ENCODE measurements at places on chromosomes 5 and 9.

- no peak for DNase-seq
These were observed 380.7 kb upstream of the IRX1 start for GRCh38 chr5:3214838-3215374.

GRCh38 chr9:82080265-82080664, 91.7 kb downstream of the SPATA31D1 start:
- DNase-seq: no peak

DNA sequence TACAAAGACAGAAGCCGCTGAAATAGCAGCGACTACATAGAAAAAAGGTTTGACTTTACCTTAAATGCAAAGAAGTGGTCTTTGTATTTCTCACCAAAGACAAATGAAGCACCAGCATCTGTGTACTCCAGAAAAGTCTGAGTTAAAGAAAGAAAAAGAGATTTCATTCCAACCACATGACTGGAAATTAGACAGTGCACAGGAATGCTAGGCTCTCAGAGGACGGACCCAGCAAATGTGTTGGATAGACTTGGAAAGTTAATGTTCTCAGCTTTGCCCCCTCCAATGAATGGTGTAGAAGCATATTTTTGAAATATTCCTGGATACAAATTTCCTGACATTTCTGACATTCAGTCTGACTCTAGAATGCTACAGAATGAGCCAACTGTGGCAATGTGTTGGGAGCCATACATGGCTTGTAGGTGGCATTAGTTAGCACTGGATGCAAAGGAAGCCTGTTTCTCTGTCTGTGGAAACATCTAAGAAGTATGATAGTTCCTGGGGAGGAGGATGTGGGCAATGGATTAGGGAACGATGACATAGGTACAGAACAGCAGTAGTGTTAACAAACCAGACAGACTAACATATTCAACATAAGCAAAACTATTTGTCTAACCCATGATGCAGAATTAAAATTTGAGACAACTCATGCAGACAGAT, 43.3 kb downstream of the SLC28A3 start:
- no peak for DNase-seq

DNA sequence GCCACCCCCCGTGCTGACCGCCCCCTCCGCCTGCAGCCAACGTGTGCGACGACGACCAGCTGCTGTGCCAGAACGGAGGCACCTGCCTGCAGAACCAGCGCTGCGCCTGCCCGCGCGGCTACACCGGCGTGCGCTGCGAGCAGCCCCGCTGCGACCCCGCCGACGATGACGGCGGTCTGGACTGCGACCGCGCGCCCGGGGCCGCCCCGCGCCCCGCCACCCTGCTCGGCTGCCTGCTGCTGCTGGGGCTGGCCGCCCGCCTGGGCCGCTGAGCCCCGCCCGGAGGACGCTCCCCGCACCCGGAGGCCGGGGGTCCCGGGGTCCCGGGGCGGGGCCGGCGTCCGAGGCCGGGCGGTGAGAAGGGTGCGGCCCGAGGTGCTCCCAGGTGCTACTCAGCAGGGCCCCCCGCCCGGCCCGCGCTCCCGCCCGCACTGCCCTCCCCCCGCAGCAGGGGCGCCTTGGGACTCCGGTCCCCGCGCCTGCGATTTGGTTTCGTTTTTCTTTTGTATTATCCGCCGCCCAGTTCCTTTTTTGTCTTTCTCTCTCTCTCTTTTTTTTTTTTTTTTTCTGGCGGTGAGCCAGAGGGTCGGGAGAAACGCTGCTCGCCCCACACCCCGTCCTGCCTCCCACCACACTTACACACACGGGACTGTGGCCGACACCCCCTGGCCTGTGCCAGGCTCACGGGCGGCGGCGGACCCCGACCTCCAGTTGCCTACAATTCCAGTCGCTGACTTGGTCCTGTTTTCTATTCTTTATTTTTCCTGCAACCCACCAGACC, 80.2 kb downstream of the NTNG2 start:
- DNase-seq: peak; percentile 65

DNA sequence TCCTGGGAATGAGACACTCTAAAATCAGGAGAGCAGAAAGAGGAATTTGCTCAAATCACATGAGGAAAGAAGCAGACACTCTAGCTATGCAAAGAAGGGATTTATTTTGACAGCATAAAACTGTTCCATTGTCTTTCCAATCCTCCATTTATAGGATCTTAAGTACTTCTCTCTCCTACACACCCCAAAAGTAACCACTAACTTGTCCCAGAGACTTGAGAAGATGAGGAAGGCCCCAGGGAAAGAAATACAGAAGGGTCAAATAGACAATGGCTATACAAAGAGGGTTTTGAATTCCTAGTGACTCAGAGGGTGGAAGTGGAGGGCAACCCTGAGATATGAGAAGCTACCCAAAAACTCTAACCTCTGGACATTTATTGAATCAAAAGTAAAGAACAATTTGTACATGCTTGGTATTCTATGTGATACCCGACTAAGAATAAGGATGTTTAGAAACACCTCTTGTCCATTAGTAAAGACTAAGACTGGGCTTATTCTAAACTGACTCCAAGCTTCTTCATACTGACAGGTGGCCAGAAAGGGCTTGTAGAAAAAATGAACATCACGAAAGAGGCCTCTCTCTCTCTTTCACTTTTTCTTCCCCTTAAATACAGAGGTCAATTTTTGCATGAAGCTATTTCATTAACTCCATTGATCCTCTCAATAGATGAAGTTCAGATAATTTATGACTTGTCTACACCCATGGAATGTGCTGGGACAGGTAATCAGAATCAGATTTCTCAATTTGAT, 20.6 kb downstream of the DMAC1 start:
- DNase-seq: no peak

DNA sequence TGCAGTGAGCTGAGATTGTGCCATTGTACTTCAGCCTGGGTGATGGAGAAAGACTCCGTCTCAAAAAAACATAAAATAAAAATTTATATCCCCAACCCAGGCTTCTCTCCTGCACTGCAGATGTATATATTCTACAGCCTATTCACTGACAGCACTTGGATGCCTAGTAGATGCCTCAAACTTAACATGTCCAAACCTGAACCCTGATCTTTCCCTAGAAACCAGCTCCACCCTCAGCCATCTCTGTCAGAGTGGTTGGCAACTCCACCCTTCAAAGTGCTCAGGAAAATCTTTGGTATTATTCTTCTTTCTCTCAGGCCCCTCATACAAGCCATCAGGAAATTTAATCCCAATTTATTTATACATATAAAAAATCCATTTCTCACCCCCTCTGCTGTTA, 36.9 kb upstream of the TXN start:
- no peak for DNase-seq
